ENCODE measurements at places on chromosomes 16 and 17.

DNA sequence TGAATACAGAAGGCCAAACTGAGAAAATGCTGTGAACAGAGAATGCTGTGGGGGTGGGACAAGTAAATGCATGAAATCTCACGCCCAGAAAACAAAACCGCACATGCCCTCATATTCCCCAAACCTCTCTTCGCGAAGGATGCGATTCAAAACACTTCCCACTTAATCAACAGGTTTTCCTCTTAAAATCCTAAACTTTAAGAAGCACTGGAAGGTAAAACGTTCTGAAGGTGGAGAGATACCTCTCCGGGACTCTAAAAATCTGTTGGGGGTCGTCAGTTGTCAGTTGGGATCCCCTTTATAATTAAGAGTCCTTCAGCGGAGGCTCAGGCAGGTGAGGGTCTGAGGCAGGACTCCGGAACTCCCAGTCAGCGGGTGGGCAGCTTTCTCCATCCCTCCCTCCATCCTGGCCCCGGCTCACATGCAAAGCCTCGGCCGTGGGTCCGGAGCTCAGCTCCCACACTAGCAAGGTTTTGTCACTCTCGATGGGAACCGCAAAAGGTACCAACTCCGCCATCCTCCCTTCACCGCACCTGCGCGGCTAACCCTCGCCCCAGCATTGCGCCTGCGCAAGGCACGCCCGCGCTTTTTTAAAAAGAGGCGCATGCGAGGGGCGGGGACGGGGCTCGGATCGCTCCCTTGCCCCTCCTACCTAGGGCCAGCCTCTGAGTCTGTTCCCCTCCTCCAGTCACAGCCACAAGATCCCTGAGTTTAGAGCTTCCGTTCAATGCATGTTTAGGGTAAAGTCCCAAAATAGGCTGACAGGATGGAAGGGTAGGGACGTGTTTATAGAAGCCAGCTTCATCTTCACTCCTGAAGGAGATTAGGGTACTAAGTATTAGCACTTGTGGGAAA is at the start of gene RDM1:
RDM1 (minus strand) TSS at position 563 of the 855 bp plus-strand sequence; CDS start at position 517, 46 bp downstream.
- peak; percentile 84 for DNase-seq

DNA sequence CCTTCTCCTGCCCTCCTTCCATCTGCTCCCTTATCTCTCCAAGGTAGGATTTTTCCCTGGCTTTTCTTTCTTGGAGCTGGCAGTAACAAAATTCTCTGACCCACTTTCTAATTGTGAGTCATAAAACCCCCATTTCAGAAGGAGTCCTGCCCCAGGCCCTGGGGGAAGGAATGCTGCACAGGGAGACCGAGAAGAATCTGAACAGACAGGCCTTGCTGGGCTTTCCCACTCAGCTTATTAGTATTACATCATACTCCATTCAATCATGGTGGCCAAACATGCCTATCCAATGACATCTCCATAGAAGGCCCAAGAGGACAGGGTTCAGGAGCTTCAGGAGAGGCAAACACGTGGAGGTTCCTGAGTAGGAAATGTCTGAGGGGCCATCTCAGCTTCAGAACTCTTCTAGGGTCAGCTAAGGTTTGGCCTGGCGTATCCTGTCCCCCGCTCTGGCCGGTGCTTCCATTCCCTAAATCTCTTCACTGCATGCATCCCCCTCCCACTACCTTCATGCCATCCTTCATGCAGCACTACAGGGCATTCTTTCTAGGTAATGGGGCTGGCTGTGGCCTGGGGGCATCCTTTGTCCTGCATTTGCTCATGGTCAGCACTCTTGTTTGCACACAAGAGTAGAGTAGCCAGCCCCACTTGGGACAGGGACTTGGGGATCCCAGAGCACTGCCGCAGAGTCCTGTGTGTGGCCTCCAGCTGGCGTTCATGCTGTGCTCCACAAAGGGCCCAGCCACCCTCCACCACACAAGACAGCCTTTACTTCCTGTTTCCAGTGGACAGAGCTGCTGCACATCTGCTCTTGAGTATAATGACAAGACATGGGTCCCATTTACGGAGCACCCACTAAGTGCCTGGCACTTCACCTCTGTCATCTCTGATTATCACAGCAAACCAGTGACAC is 8.2 kb downstream of the SLC6A2 start:
- no peak for DNase-seq

DNA sequence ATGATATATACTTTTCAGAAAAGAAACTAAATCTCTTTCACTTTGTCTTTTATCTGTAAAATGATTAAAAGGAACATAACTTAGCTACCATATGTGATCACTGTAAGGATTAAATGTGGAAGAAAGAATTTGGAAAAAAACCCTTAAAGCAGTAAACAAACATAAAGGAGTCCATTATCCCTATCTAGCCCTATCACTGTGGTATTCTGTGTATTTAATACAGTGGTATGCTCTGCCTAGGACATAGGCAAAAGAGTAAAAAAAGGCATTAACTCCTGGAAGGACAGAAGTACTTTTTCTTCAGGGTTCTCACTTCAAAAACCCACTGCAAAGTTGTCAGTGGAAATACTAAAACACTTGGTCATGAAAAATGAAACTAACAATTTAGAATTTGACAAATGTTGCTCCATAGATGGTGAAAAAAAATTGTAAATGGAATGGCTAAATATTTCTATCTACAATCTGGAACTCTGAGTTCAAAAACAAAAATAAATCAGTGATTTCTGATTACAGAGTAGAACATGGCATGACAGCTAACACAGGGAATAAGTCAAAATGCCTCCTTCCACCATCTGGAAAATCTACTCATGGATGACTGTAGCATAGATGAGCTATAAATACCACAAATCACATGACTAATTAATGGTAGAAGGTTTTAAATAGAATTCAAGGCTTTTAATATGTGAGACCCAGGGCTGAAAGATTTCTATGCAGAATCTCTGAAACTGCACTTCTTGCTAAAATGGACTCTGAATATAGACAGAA is 140.1 kb downstream of the ITFG1 start:
- no peak for DNase-seq

DNA sequence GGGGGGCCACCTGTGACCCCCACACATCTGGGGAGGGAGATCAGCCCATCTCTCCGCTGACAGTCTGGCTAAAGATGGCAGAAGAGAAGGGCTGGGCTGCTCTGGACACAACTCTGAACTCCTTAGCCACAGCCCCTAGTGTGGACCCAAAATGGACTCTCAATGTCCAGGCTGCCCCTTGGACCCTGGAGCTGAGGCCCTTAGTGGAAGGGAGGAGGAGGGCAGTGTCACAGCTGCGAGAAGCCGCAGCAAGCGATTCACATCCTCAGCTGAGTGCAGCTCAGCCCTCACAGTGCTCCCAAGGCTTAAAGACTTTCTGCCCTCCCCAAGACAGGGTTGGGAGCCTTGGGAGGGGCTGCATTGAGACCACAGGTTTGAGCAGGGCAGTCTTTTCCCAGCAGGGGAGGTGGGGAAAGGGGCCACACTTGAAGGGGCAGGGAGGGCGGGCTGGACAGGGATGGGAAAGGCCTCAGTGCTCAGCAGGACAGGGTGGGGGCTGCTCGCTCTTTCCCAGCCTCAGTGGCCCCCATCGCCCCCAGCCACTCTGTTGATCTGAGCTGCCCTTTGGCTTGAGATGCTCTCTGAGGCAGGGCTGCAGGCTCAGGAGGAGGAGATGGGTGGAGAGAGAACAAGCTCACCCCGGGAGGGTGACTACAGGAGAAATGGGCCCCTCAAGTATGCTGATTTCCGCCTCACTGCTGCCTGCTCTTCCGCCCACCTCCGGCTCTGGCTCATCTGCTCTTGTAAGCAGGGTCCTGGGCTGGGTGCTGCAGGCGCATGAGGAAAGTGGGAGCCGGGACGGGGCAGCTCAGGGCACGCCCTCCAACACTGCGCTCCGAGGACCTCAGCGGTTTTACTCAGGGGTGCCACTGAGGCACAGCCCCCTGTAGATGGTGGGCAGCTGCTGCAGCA is 50.9 kb upstream of the MTSS2 start:
- no peak for DNase-seq

GRCh38 chr17:81867991-81868673 is 3.0 kb downstream of the ARHGDIA start:
- DNase-seq: no peak

DNA sequence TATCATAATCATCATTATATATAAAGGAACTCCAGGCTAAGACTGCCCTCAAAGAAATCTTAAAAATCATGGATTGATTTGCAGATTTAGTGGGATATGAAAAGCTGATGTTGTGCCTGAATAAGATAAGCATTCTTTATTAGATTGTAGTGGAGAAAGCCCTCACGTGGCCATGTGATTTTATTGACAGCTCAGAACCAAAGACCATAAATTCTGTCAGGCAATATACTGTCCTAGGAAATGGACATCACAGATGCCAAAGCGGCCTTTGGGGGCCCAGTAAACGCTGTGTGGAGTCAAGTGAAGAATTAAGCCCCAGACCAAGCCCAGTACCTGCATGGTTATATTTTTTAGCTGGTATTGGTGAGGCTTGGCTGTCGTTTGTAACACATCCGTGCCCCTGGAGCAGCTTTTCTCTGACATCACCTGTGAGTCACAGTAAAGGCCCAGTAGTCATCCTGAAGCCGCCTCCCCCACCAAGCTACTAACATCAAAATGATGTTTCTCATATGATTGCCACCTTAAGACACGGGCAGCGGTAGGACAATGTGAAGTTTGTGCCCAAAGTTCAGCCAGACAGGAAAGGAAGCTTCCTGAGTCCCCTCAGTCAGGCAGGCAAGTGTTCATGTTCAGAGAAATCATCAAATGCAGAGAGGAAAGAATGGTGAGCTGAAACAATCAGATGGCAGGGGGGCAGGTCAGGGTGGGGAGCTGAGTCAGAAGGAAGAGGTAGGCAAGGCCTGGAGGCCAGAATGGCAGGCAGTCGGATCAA is 209.4 kb downstream of the IRX3 start:
- no peak for DNase-seq

- no peak for DNase-seq
These were observed 973.0 kb downstream of the KCNJ2 start for GRCh38 chr17:71142333-71142732.

- no peak for DNase-seq
These were observed 18.4 kb downstream of the SLC35G3 start for GRCh38 chr17:35175638-35176415.

DNA sequence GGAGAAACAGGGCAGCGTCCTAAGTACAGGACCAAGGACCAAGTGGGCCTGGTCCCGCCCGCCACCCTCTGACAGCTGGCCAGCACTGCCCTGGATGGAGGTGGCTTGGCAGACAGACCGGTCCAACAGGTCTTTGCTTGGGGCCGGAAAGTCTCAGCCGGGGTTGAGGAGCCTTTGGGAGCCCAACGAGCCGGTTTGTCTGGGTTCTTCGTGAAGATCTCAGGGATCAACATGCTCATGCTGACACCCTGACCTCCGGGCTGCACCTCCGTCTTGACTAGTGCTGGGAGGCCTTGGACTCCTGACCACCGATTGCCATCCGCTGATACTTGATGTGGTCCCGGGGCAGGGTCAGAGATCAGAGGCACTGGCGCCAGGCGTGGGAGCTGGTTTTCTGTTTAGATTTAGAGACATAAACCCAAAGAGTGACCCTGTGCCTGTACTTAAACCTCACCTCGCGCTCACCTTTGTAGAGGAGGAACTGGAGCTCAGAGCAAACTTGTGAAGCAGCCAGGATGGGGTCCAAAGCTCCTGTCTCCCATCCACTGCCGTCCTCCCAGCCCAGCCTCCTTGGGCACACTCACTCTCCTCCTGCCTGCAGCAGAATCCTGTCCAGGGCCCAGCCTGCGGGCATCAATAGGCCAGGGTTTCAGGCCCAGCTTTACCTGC is 92.1 kb upstream of the GSE1 start:
- peak; percentile 87 for DNase-seq

- no peak for DNase-seq
These were observed 32.1 kb downstream of the PRKAR1A start for GRCh38 chr17:68544111-68544915.

GRCh38 chr16:5506021-5506420 is 408.4 kb upstream of the EEF2KMT start:
- DNase-seq: no peak

GRCh38 chr17:40558890-40559563 is 6.2 kb downstream of the CCR7 start:
- no peak for DNase-seq

DNA sequence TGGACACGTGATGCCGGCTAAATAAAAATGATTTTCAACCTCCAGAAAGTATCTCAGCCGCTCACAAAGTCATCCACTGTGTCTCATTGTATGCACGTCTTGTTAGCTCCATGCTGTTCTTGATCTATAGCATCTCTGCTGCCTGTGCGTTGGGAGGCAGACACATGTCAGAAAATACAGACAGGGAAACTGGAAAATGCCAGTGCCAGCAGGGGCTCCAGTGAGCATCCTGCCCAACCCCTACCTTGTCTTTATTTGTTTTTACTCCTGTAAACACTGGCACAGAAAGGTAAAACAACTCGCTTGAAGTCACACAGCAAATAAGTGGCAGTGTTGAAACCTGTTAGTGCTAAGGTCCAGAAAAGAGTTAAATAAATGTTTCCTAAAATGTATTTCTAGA is 208.1 kb upstream of the ASIC2 start:
- no peak for DNase-seq

GRCh38 chr17:10369239-10369638 is 3.6 kb downstream of the MYH13 start:
- DNase-seq: no peak

DNA sequence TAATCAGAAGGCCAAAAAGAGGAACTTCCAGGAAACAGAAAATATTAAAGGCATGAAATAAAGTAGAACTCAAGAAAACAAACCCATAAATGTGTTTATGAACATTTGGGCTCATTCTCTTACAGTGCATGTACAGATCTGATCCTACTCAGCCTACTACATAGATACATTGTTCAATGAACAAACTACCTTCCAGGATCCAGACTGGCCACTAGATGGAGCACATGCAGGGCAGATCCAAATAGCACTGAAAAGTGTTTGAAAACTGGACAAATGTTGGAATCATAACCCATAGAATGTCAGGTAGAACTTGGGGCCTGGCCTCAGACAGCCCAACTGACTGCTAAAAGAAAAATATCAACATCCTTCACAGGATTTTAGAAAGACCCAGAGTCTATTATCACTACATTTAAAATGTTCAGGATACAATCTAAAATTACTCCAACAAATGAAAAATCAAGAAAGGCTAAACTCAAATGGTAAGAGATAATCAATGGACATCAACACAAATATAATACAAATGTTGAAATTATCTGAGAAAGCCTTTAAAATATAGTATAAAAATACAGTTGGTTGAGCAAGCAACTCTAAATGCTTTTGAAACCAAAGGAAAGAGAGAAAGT is 122.4 kb upstream of the NUDT7 start:
- DNase-seq: no peak

Data from mucosa of descending colon (tissue), 3 donors.